ENCODE measurements at places on chromosomes 7 and 10. TPM values are rescaled to one million over a fixed set of nuclear protein-coding genes. Genes with fewer than 3 reads are reported as not detected.

GRCh38 chr10:72753760-72754231, 61.9 kb downstream of the MCU start:
- DNase-seq = no peak

DNA sequence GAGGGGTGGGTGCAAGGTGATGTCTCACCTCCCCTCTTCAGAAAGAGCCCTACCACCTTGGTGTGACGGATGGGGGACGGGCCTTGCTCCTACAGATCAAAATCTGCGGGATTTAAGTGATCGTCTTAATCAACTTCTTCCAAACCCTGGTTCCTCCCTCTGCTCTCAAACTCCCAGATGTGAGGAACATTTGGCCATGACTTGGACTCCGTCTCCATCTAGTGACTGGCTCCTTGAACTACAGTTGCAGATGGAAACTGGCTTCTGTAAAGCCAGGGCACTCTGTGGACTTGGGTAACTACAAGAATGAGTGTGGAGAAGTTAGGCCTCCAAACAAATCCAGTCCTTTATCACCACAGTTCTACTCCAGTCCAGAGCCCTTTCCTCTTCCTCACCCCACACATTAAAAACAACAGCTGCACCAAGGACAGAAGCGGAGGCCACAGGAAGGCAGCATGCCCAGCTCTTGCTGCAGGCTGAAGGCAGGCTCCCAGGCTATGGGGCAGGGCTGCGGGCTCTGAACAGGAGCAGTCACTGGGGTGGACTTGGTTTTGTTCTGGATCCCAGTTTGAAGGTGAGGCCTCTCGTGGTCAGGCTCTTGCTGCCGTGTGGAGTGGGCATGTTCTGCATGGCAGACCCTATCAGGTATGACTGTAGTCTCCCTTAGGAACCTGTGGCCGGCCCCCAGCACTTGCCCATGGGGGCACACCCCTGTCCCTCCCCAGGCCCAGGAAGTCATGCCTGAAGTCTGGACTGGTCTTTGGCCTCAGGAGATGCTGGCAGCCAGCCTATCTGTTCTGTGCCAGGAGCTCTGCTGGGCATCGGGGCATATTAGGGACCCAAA, 79.4 kb downstream of the VWC2 start:
- no peak for DNase-seq

DNA sequence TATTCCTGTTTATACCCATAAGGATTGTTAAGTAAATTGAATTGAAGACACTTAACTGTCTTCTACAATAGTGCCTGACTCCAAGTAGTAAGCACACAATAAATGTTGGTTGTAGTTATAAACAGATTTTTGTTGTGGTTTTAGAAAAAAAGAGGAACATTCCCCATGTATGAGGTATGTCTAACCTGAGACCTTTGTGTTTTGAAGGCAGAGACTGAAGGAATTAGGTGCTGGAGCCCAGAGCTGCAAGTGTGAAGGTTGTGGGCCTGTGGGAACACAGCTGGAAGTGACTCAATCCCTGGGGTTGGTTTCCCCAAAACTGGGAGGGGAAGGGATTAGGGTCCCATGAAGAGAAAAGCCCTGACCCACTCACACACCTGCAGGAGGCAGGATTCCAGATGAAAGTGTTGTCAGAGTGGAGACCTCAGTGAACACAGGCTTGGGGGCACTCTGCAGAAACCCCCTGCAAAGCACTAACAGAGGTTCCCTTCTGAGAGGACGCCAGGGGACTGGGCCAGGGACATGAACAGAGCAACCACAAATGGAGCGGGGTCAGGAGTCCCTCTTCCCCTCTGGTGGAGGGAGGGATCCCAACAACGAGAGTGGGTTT, 265.1 kb upstream of the KLF14 start:
- no peak for DNase-seq

- DNase-seq = no peak
Measured at GRCh38 chr7:146728611-146729010, 612.0 kb downstream of the CNTNAP2 start.

GRCh38 chr10:58513188-58514110, 777 bp downstream of the BICC1 start:
- DNase-seq = peak; percentile 56

GRCh38 chr10:70158113-70158512, 11.6 kb upstream of the TYSND1 start:
- no peak for DNase-seq

DNA sequence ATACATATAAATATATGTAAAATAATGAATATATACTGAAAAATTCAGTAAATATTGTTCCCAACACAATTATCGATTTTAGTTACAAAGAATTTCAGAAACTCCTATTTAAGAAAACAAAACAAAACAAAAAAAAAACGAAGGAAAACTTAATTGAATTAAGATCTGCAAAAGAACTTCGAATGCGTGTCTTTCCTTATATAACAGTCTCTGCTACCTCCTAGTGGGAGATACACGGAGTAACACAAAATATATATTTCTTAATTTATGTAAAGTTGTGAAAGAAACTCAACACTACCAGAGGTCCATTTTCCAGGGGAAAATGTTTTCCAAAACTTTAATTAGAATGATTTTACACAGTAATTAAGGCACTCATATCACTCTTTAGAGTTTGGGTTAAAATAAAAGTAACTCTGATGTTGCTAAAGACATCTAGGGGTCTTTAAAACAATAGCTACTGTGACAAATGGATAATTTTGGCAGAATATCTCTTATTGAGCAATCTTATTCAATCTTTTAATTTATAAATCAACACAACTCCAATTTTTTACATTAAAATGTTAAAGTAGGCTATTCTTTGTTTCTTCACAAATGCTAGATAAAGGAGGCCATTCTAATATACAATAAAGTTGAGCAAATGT, 41.6 kb downstream of the NEBL start:
- no peak for DNase-seq

DNA sequence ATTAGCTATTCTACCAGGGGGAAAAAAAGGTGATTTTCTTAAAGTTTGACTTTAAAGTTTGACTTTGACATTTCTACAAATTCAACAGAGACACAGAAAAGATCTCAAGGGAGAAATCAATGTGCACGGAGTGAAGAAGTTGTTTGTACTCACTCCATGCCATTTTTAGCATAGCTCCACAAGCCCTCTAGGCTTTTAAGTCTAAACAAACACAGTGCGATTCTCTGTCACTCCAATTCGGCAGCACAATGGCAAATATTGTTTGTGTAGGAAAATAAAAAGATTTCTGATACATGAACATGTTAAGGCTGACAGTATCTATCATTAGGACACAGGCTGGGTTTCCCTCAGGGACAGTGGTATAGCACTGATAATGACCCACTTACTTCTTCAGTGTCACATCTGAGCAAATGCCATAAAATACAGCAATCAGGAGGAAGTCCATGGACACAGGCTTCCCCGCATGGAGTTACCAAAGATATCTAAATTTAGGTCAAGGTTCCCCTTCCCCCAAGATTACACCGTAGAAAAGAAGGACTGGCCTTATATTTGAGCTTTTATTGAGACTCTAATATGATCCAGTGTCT, 28.0 kb downstream of the GSAP start:
- DNase-seq = no peak

DNA sequence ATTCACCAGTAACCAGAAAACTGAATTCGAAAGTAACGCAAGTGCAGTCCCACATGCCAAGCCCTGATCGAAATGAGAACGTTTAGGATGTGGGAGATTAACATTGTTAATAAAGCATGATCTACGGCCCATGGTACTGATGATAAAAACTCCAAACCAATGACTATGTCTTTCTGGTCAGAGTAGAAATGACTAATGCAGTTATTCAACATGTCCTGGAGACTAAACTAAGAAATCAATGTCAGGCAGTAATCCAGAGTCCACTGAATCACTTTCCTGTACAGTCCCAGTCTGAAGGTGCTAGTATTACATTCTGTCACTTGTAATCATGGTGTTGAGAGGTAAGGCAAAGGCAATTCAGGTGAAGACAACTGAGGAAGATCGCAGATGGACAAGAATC, 14.4 kb downstream of the NPSR1 start:
- no peak for DNase-seq

DNA sequence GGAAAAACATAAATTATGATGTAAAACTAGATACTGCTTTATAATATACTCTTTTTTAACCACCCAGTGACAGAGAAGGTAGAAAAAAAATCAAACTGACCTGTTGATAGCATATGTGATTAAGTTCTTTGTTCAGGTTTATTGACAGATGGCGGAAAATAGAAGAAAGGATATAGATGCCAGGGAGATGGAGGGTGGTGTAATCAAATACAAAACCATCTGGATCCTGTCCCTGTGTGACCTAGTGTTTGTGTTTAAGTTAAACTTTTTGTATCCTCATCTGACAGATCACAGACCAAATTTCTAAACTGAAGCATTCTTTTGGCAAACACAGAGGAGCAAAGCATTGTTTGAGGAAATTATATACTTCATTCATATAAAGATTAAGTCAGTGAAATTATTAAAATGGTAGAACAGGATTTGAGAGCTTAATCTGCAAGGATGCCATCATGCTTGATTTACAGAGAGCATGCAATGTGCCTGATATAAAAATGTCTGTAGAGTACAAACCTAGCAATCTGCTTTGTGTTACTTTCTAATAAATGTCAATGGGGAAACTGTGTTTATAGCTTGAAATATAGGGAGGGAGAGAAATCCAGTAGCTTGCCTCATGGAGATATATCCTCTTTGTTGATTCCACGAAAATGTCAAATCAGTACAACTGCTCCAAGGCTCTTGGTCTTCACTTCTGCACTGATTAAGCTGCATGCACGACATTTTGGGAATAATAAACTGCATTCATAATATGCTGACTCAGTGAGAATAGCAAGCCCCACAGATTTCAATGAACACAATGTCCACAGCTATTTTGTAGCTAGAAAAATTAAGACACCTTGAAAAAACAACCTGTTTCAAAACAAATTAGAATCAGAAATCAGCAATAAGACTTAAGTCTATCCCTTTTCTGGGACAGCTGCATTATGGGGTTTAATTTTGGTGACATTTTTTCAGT, 39.0 kb downstream of the SEM1 start:
- DNase-seq = no peak

GRCh38 chr10:26291721-26292480, 75.3 kb downstream of the GAD2 start:
- DNase-seq = no peak

NPY4R gene
- total RNA-seq = not detected

MYL7 gene
- not detected for total RNA-seq

C10orf53 gene
- not detected for total RNA-seq

TRPV5 gene
- total RNA-seq = not detected

PTN gene
- total RNA-seq = 6.4 TPM

PNLIPRP3 gene
- total RNA-seq = not detected

LRRD1 gene
- 0.51 TPM for total RNA-seq

WNT8B gene
- not detected for total RNA-seq

NACAD gene
- total RNA-seq = 15.7 TPM

Measured in aorta (tissue), 5 donors.